ENCODE measurements at places on chromosomes 4 and X.
A peak's percentile ranks its signal among the peaks of the same experiment; 100 is the strongest.

DNA sequence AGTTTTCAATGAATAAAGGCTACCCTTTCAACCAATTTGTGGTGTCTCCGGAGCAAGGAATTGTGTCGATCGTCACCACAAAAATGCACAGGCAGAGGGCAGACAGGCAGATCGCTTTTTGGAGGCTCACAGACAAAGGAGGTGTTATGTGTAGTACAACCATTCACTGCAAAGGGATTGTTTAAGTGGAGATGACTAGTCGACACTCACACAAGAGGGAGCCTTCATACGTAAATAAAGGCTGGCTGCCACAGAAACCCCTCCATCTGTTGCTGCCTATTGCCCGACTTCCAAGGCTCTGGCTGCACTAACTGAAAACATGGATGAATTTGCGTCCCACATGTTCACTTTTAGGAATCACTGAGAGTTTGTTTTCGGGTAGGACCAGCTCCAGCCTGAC is 281.1 kb downstream of the NKX6-1 start:
- H3K36me3 ChIP-seq, result no peaks in the 10 kb centered on the region
- no peaks in the 10 kb centered on the region for H3K27me3 ChIP-seq
- H3K27ac ChIP-seq, result no peak overlapping the region

DNA sequence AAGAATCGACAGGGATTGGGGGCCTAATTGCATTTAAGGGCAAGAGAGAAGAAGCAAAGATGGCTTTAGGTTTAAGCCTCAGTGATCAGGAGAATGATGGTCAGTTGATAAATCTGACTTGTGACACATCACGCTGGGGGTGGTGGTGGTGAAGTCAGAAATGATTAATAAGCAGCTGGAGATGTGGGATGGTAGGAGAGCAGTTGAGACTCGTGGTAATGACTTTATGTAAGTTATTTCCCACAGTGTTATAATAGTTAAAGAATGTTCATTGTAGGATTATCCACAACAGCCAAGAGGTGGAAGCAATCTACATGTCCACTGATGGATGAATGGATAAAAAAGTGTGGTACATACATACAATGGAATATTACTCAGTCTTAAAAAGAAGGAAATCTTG is 178.9 kb upstream of the GPC4 start:
- DNase-seq, result no peak
- no peaks in the 10 kb centered on the region for H3K27me3 ChIP-seq
- no peaks in the 10 kb centered on the region for H3K36me3 ChIP-seq
- H3K4me1 ChIP-seq, result no peaks in the 10 kb centered on the region

DNA sequence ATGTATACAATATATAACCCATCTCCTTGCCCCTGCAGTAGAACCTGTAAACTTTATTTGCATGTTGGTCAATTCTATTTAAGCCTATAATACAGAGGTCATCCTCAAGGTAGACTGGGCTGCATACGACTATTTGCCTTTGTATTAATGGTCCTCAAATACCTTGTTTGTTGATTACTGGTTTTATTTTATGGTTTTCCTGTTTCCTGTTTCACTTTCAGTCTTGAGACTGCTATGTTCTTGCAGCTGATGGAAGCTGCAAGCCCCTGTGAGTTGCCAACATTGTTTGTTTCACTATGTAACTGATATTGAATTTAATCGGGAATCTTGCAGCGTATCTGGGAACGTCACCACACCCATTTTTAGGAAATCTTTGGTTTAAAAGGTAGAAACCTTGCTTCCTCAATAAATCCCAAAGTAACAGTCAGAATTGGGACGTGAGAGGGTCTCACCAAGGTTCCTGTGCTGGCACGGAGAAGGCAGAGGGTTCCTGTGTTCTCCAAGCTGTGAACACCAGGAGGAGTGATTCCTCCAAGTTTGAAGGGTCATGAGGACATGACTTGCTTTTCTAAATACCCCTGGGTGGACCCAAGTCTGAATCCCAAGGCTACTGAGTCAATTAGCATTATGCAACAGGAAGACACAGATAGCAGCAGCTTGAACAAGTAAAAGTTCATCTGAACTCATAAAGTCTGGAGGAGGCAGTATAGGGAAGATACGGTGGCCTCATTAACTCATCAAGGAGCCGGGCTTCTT is 110.6 kb upstream of the PNPLA4 start:
- peaks cover 13% of the 10 kb centered on the region for H3K4me1 ChIP-seq
- no peaks in the 10 kb centered on the region for H3K27me3 ChIP-seq
- H3K4me3 ChIP-seq, result peak overlapping the region; percentile 74
- no peaks in the 10 kb centered on the region for H3K36me3 ChIP-seq
- DNase-seq, result no peak
- peak overlapping the region; percentile 58 for H3K27ac ChIP-seq

DNA sequence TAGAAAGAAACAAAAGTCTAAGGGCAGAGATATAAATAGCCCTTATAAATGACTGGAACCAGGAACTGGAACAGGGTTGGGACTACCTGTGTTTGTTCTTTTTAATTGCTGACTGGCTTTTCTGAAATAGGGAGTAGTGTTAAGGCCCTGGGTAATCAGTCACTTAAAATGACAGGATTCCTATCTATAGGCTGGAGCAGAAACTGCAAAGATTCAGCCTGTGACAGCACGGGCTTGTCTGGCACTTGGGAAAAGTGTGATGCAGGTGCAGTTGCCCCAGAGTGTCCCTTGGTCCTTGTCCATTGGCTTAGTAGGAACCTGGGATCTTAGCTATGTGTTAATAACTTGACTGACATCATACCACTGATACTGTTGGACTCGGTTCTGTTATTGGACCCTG is 14.7 kb upstream of the PLAC8 start:
- peaks cover 17% of the 10 kb centered on the region for H3K4me1 ChIP-seq
- no peak overlapping the region for H3K4me3 ChIP-seq
- no peak overlapping the region for H3K27ac ChIP-seq

DNA sequence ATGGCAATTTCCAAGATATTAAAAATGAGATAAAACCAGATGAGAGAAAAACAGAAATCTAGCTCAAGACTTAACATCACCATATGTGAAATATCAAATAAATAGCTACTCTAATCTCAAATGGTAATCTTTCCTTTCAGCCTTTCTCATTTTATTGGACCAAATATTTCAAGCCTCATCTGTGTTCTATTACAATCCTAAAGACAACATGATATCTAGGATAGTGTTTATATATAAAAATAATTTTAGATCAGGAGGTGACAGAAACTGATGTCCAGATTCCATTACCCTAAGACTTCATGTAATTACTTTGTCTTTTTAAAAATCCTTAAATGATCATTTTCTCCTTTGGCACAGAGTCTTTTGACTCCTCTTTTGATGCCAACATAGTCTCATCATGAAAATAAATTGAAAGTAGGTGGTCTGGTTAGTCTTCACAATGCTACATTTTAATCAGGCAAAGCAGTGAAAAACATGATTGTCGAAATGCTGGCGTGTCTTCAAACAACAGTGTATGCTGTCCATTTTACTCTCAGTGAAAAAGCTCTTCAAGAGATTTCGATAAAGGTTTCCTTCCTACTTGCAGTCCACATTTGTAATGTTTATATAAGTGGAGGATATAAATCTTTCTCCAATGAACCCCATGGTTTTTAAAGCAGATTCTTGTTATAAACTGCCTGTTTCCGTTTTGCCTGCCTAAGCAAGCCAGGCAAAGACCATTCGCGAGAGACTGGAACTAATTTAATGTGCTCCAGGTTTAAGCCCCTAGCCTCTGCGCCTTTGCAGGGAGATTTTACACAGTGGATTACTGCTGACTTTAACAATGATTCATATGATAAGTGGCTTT is 169.8 kb downstream of the SCFD2 start:
- no peak overlapping the region for H3K4me3 ChIP-seq
- no peaks in the 10 kb centered on the region for H3K36me3 ChIP-seq
- DNase-seq, result no peak
- H3K27ac ChIP-seq, result no peak overlapping the region
- H3K27me3 ChIP-seq, result no peaks in the 10 kb centered on the region

GRCh38 chrX:124736553-124737270 is 390.3 kb downstream of the SH2D1A start:
- peak overlapping the region; percentile 94 for H3K27ac ChIP-seq
- peak; percentile 46 for DNase-seq
- no peaks in the 10 kb centered on the region for H3K27me3 ChIP-seq
- peaks cover 32% of the 10 kb centered on the region for H3K4me1 ChIP-seq

GRCh38 chr4:146633471-146633800 is 5.3 kb upstream of the POU4F2 start:
- no peak overlapping the region for H3K4me3 ChIP-seq
- H3K27me3 ChIP-seq, result peaks cover 72% of the 10 kb centered on the region
- peaks cover 9% of the 10 kb centered on the region for H3K4me1 ChIP-seq
- no peak overlapping the region for H3K27ac ChIP-seq

GRCh38 chr4:156705311-156705710 is 266.3 kb downstream of the PDGFC start:
- no peaks in the 10 kb centered on the region for H3K36me3 ChIP-seq
- no peaks in the 10 kb centered on the region for H3K4me1 ChIP-seq
- DNase-seq, result no peak
- no peaks in the 10 kb centered on the region for H3K27me3 ChIP-seq

- H3K36me3 ChIP-seq, result no peaks in the 10 kb centered on the region
- no peaks in the 10 kb centered on the region for H3K4me1 ChIP-seq
- no peak for DNase-seq
- H3K27ac ChIP-seq, result no peak overlapping the region
These were observed 108.3 kb upstream of the TAPT1 start for GRCh38 chr4:16334601-16335000.

- H3K27me3 ChIP-seq, result no peaks in the 10 kb centered on the region
- no peak for DNase-seq
- no peaks in the 10 kb centered on the region for H3K36me3 ChIP-seq
These were observed 102.9 kb downstream of the GRXCR1 start for GRCh38 chr4:42995343-42995944.

DNA sequence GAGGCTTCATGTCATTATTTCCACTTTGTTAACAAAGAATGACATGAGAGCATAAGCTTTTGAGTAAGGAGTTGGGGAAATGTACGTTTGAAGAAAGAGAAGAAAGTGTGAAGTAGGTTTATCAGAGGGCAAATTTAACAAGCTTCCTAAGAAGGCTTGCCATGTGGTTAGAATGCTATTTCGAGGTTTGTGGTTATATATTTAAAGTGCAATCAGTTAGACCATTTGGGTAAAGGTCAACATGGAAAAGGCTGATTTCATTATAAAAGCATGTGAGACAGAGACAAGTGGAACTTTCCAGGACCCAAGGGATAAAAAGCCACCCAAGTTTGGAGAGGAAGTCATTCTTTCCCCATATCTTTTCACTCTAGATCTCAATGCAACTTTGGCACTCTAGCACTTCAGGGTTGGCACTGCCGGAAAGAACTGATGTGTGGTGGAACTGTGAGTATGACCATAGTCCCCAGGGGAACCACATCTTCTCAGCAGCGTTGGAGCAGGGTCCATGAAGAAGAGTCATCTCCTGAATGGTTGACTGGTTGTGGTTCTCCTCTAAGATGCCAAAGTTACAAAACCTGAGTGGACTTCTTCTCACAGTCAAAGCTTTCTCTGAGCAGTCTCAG is 529.9 kb downstream of the MID1IP1 start:
- no peaks in the 10 kb centered on the region for H3K27me3 ChIP-seq
- H3K4me1 ChIP-seq, result peaks cover 51% of the 10 kb centered on the region
- no peak for DNase-seq
- peak overlapping the region; percentile 84 for H3K27ac ChIP-seq
- H3K4me3 ChIP-seq, result peak overlapping the region; percentile 23

DNA sequence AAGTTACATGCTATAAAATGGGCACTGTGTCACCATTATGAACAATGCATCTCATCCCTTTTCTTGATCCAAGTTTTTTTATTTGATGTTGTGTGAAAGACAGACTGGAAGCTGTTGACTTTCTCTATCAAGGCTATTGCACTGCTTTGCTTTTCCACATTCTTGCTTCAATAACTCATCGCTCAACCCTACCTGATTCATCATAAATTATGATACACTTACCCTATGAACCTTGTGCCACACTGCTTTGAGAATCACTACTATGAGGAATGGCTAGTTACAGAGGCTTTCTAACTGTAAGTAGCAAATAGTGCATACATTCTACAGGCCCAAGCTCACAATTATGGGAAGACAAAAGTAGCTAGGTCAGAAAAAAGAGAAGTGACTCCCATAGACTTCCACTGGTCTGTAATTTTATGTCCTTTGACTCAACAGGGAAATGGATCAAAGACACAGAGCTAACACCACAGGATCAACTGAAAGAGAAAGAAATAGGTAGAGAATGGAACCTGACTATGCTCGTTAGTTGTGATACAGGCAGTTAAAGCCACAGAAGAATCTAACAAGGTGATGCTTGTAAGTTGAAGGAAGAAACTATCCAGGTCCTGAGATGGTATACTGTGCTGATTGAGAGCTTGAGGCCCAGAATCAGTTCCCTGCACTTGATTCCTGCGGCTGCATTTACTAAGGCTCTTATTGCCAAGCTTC is 163.5 kb downstream of the PPP3CA start:
- peaks cover 4% of the 10 kb centered on the region for H3K4me1 ChIP-seq
- no peak overlapping the region for H3K27ac ChIP-seq
- H3K4me3 ChIP-seq, result no peak overlapping the region
- DNase-seq, result no peak

- no peak for DNase-seq
- no peaks in the 10 kb centered on the region for H3K27me3 ChIP-seq
- peaks cover 30% of the 10 kb centered on the region for H3K4me1 ChIP-seq
- H3K4me3 ChIP-seq, result no peak overlapping the region
- no peaks in the 10 kb centered on the region for H3K36me3 ChIP-seq
- H3K27ac ChIP-seq, result peak overlapping the region; percentile 96
These were observed 84.3 kb upstream of the HPRT1 start for GRCh38 chrX:134375691-134376090.

GRCh38 chr4:1381181-1381621 is 25.0 kb downstream of the NKX1-1 start:
- H3K4me1 ChIP-seq, result no peaks in the 10 kb centered on the region
- no peaks in the 10 kb centered on the region for H3K27me3 ChIP-seq
- H3K4me3 ChIP-seq, result no peak overlapping the region
- peaks cover 9% of the 10 kb centered on the region for H3K36me3 ChIP-seq
- H3K27ac ChIP-seq, result no peak overlapping the region
- no peak for DNase-seq

GRCh38 chr4:111960241-111960667 is 185.0 kb upstream of the FAM241A start:
- no peaks in the 10 kb centered on the region for H3K4me1 ChIP-seq
- no peaks in the 10 kb centered on the region for H3K36me3 ChIP-seq
- no peak overlapping the region for H3K4me3 ChIP-seq
- H3K27me3 ChIP-seq, result peaks cover 5% of the 10 kb centered on the region
- no peak for DNase-seq
- no peak overlapping the region for H3K27ac ChIP-seq

DNA sequence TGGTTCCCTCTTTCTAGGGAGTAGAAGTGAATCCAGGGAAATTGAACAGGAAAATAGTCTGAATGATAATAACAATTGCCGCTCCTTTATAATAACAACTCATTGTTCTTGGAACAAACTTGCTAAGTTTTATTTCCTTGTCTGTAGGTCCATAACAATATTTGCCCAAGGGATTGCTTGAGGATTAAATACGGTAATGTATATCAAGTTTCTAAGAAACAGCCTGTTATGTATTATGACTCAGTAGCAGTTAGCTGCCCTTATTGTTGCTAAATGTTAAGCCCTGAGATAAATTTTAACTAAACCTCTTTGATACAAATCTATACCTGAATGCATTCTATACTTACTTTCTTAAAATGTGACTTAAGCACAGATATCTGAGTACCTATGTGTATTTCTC is 215.9 kb upstream of the AADAT start:
- no peak overlapping the region for H3K4me3 ChIP-seq
- H3K4me1 ChIP-seq, result no peaks in the 10 kb centered on the region
- H3K27me3 ChIP-seq, result no peaks in the 10 kb centered on the region
- H3K27ac ChIP-seq, result no peak overlapping the region
- no peak for DNase-seq

All from naive thymus-derived CD8-positive, alpha-beta T cell (primary cell).